Activated B cell treated with CpG ODN at 0.5 μM for 24 hours (primary cell): ENCODE measurements at places on chromosomes 6 and 20.

- DNase-seq: no peak
Measured at GRCh38 chr6:46270336-46270735, 99.6 kb upstream of the ENPP5 start.

DNA sequence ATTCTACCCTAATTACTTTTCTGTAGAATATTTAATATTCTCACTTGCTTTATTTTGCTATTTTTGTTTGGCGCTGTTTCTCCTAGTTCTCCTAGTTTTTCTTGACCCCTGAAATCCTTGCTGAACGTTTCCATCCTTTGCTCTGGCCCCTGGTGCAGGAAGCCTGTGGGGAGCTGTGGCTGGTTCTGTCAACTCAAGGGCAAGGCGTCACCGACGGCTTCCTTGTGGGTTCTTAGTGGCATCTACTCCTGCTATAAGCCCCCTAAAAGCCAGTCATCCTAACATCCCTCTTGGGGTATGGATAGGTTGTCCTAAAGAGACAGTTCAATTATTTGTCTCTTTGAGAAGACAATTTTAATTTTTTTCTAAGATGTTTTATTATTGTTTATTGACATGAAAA, 36.9 kb upstream of the KIF25 start:
- no peak for DNase-seq

DNA sequence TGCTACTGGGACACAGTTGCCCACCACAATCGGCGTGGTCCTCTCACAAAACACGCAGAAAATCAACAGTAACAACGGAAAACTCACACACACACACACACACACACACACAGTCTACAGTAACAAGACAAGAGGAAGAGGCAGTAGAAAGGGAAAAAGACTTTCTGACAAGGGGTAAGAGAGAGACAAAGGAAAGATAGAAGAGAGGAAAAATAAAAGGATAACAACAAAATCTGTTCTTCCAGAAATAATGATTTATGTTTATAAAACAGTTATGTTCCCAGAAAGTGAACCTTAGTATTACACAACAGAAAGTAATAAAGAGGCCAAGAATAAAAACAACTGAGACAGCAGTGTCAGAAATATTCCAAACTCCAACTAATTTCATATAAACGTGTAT, 2.9 kb downstream of the RANBP9 start:
- no peak for DNase-seq

GRCh38 chr6:26234421-26235301, 130.3 kb upstream of the BTN3A2 start:
- DNase-seq: peak; percentile 49

- no peak for DNase-seq
Measured at GRCh38 chr20:62741191-62741691, 32.6 kb downstream of the NTSR1 start.

- DNase-seq: no peak
Measured at GRCh38 chr20:25541676-25542075, 43.7 kb downstream of the NINL start.

- DNase-seq: no peak
Measured at GRCh38 chr6:158316022-158316421, 3.8 kb downstream of the TULP4 start.

DNA sequence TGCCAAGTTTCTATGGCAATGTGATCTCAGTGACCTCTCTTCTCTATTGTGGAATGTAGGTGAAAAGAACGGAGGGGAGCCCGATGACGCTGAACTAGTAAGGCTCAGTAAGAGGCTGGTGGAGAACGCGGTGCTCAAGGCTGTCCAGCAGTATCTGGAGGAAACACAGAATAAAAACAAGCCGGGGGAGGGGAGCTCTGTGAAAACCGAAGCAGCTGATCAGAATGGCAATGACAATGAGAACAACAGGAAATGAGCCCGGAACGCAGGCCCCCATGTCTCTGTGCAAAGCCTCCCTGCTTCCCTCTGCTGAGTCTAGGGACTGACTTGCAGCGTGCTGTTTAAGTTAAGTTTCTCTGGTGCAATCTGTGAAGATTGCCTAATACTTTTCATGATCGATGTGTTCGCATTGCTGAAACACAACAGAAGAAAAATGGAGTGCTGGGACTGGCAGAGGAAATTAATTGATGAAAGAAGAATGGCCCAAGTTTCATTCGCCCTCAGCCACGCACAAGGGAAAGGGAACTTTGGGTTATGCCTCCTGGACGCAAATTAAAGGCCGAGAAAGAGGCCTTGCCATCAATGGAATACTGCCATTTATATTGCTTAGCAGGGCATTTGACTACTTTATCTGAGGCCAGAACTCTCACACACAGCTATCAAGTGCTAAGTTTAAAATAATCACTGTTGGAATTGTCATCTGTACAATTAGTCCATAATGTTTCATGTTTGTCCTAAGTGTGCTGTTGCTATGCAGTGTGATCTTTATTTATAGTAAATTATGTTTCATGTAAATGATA, 146.4 kb downstream of the AKAP7 start:
- DNase-seq: no peak

- no peak for DNase-seq
Measured at GRCh38 chr6:2639167-2639566, 111.6 kb downstream of the MYLK4 start.

DNA sequence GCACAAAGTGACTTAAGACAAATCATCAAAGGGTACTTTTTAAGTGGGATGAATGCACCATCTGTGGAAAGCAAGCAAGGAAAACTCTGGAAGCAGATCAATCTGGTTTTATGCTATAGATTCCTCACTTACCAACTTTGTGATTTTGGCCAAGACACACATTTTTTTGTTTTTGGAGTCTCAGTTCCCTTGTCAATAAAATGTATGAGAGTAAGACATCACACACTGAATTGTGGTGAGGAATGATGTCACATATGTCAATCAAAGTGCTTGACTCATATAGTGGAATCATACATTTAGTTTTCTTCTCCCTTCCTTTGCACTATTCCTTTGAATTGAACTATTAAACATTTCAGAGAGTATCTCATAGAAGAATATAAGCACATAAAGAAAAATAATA, 620.5 kb upstream of the CITED2 start:
- no peak for DNase-seq

DNA sequence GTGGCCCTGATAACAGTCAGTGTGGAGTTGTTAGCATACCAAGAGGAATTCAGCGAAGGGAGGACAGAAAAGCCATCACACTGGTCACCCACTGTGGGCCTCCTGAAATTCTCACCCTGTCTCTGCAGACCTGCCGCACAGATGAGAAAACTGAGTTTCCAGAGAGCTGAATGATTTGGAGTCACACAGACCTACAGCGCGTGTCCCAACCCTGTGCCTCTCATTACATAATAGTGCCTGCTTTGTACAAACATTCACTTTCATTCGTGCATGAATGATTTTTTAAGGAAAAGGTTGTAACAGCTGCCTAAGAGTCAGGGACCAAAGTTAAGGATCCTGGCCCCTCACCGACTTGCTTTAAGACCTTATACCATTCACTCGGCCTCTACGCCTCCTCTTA, 62.7 kb downstream of the THBS2 start:
- no peak for DNase-seq

DNA sequence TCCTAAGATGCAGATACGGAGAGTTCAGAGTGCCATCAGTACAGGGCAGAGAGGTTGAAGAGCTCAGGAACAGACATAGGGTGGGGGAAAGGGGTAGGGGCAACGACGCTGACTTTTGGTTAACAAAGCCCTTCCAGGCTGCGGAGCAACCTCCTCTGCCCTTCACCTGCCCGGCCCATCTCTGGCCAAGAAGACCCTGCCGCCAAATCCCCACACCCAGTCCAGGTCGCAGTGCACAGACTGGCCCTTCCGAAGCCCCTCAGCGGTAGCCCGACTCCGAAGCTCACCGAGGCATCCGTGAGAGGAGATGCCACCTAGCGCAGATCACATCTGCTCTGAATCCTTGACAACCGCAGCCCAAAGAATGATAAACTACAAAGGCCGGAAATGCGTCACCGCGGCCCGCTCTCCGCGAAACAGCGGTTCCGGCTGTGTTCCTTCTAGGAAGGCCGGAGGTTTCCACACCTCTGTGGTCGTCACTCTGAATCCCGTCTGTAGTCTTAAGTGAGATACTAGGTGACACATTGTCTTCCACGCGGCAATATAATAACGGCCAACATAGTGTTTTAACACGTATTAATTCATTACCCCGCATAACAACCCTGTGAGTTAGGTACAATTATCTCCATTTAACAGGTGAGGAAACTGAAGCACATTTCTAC, at the start of gene ZSCAN23:
Gene ZSCAN23, minus strand, starts transcription at position 380 of the 662 bp plus-strand sequence. CDS start 7,225 bp downstream, outside the sequence.
- peak; percentile 31 for DNase-seq

DNA sequence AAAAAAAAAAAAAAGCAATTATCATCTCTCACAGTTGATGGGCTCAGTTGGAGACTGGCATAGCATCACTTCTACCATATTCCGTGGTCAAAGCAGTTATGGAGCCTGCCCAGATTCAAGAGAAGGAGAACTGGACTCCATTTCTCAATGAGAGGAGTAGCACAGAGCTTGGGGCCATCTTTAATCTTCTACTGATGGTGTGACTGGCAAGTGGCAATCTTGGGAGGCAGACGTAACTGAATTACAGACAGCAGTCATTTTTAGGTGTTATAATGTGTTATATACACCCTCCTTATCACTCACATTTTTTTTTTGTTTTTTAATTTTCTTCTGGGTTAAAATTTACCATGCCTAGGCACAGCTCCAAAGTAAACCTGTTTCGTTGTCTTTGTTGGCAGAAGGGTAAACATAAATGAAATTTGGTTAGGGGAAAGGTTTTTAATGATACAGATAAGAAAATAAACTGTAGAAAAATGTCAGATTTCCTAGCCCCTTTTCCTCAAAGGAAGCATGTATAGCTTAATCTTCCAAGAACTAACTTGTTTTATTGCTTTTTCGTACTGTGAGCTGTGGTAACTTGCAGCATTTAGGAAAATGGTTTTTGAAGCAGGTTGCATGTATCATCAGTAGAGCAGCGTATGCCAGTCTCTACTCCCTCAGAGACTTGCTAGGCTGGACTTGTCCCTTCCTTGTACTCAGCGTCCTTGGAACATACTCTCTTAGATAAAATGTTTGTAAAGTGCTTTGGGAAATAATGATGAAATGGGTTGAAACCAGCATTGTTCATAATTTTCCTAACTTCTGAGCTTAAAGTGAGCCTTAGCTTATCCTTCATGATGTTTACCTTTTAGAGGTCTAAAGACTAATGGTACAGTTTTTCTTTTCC, 25.7 kb downstream of the ZFAND3 start:
- DNase-seq: no peak

- no peak for DNase-seq
Measured at GRCh38 chr6:93424303-93425064, 5.1 kb upstream of the EPHA7 start.

GRCh38 chr6:138226700-138227315, 8.5 kb upstream of the PBOV1 start:
- no peak for DNase-seq

DNA sequence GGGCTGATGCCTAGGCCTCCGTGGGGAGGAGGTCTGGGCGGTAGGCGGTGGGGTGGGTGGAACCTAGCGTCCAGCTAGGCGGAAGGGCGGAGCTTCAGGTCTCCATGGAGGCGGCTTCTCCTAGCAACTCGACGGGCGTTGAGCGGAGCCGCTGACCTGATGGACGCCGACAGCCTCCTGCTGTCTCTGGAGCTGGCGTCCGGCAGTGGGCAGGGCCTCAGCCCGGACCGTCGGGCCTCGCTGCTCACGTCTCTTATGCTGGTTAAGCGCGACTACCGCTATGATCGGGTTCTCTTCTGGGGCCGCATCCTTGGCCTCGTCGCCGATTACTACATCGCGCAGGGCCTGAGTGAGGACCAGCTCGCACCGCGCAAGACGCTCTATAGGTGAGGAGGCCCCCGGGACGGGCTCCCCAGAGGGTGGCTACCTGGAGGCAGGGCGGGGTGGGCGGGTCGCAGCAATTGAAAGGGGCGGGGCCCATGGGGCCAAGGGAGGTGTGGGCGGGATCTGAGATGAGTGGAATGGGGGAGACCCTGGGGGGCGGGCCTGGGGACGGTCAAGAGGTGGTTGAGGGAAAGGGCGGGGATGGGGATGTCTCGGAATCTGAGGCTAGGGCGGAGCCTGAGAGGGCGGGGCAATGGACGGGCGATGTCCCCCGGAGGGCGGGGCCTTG, at the start of gene RSPH9:
Gene RSPH9, plus strand, starts transcription at position 97 of the 673 bp plus-strand sequence. Its CDS starts 63 bp downstream, at position 160.
- DNase-seq: peak; percentile 72

GRCh38 chr6:155381673-155382337, 67.5 kb upstream of the TFB1M start:
- DNase-seq: no peak

DNA sequence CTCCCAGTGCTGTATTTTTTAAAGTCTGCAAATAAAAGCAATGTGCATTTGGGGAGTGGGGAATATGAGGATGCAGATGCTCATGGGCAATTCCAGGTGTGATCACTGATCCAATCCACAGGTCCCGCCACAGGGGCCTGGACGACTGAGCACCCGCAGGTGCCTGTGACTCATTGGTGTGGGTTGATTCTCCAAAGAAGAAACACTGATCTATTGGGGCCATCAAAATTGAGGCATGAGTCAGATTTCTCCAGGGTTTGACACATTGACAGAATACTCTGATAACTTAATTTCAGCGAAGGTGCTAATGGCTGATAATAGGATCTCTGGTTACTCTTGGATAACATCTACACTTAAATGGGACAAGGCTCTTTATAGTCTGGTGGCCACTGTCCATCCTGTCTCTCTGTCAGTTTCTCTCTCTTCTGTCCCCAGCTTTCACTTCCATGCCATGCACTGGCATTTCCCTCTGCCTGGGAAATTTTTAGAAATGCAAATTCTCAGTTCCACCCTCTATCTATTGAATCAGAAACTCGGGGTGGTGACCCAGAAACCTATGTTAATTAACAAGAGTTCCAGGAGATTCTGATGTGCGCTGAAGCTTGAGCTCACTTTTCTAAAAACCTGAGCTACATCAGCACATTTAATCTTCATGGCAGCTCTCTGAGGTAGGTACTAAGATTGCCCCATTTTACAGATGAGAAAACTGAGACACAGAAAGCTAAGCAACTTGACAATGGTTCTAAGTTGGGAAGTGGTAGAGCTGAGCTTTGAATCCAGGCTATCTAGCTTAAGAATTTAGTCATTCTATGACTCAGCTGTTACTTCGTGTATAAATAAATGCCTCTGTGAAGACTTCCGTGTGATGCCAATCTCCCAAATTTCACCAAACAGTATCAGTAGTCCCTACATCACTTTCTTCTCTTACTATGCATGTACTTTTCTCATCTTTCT, 10.2 kb upstream of the RCAN2 start:
- DNase-seq: no peak

GRCh38 chr6:47342824-47343223, 33.1 kb upstream of the TNFRSF21 start:
- DNase-seq: no peak

DNA sequence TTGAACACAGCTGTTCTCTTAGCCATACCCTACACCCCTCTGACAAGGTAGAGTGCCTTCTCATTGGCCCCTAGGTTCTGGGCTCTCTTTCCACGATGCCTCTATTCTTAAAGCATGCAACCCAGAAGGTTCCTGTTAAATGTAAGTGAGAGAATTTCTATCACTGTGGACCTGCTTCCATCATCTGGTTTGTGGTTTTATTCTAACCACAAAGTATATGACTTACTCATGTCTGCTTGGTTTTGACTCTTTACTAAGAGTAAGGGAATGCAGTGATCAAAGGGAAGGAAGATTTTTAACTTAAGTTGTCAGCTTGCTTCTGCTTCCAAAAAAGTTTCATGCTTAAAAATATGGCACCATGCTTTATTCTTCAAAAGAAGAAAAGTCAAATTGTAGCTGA, 80.2 kb downstream of the ANKEF1 start:
- no peak for DNase-seq

GRCh38 chr20:64077094-64077493, 2.2 kb downstream of the RGS19 start:
- peak; percentile 55 for DNase-seq

GRCh38 chr6:30163918-30164654, 740 bp downstream of the TRIM15 start:
- no peak for DNase-seq

GRCh38 chr20:45935416-45936046, 1.0 kb downstream of the PCIF1 start:
- DNase-seq: no peak
